Right renal pelvis (tissue), 4 donors: ENCODE measurements at places on chromosomes 12 and 14. TPM values are rescaled to one million over a fixed set of nuclear protein-coding genes. Genes with fewer than 3 reads are reported as not detected.

Gene LUM
- polyA plus RNA-seq: 48.8 TPM

DNA sequence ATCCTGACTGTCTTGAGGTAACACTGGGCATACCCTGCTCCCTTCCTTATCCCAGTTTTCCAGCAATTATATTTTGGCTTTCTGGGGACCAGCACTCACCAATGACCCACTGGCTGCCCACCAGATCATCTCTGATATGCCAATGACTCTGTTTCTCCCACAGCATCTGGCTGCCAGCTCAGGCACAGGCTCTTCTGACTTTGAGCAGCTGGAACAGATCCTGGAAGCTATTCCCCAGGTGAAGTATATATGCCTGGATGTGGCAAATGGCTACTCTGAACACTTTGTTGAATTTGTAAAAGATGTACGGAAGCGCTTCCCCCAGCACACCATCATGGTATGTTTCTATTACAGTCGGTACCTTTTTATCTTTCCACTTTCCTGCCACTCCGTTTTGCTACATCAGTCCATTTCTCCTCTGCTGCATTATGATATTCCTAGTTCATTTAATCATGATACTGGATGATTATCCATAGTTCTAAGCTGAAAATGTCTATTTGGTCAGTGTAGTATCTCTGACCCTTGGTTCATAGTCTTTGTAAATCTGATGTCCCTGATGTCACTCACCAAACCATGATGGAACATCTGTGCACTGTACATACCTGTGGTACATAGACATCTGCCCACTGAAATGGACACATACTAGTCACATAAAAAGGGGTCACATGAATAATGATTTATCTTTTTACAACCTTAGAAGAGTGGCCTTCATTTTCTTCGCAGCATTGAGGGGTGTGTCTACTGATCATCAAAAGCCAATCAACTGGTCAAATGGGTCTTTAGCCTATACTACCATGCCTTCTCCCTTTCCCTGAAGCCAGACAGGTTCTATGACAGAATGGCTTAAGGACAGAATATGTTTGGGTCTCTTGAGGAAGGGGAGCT lies 3.3 kb downstream of the GMPR2 start:
- DNase-seq: no peak

DNA sequence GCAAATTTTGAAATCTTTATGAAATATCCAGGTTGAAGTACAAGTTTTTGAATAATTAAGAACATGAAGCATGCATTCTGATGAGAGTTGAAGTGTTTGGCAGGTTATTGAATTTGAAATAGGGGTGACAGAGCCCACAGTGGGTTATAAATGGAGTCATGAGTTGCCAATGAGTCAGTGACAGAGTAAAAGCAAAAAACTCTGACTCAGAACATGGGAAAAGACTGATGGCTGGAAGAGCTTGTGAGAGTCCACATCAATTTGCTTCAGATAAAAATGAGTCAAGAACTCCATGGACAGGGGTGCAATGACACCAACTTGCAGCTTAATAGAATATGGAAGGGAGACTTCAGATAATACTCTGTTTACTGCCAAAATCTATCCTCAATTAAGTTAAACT lies 105.3 kb downstream of the SLC6A15 start:
- no peak for DNase-seq

DNA sequence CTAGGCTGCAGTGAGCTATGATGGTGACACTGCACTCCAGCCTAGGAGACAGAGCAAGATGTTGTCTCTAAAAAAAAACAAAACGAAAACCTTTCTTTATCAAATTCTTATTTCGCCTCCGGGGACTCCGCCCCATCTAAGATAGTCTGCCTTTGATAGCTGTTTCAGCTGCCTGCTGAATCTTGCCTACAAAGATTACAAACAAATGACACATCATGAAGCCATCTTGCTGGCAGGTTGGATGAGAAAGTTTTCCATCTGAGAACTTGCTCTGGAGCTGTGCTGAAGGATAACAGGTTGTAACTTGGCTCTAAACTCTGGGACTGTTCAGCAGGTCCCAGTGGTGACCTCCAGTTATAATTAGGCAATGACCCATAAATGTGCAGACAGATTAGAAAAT lies 41.8 kb upstream of the AEBP2 start:
- DNase-seq: no peak

- DNase-seq: no peak
These were observed 27.0 kb upstream of the EEA1 start for GRCh38 chr12:92955997-92956663.

GRCh38 chr14:95545515-95546168 lies 10.8 kb downstream of the GLRX5 start:
- no peak for DNase-seq
